Small intestine (tissue), 16 donors: ENCODE measurements at places on chromosomes 6 and 20.

GRCh38 chr6:156919814-156920369 lies 142.7 kb downstream of the ARID1B start:
- no peak overlapping the region for H3K4me3 ChIP-seq
- no peaks in the 10 kb centered on the region for H3K27me3 ChIP-seq
- H3K27ac ChIP-seq, result no peak overlapping the region
- no peak for DNase-seq
- peaks cover 8% of the 10 kb centered on the region for H3K4me1 ChIP-seq

- DNase-seq, result no peak
- H3K4me3 ChIP-seq, result no peak overlapping the region
These were observed 39.2 kb downstream of the ANKS1A start for GRCh38 chr6:34928220-34928619.

DNA sequence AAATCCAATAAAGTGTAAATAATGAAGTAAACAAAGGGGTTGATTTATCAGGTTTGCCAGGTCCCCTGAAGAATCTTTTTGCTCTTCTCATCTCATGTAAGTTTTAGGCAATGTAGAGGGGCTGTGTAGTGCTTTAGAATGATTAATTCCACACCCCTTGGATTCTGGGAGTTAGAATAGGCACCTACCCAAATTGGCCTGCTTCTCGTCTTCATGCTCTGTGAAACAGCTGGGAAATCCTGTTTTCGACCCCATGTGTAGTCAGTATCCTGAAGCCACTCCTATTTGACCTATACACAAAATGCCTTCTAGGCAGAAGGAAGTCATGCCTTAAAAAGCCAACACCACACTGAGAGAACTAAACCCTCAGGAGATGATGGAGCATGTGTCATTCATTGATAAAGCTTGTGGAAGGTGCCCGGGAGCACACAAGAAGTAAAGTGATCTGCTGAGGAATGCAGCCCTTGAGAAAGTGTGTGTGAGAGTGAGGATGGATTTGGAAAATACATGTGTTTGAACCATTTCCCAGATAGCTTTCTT lies 170.9 kb downstream of the KLHL32 start:
- H3K27me3 ChIP-seq, result no peaks in the 10 kb centered on the region
- no peaks in the 10 kb centered on the region for H3K4me1 ChIP-seq
- H3K4me3 ChIP-seq, result no peak overlapping the region
- DNase-seq, result no peak
- no peaks in the 10 kb centered on the region for H3K36me3 ChIP-seq

DNA sequence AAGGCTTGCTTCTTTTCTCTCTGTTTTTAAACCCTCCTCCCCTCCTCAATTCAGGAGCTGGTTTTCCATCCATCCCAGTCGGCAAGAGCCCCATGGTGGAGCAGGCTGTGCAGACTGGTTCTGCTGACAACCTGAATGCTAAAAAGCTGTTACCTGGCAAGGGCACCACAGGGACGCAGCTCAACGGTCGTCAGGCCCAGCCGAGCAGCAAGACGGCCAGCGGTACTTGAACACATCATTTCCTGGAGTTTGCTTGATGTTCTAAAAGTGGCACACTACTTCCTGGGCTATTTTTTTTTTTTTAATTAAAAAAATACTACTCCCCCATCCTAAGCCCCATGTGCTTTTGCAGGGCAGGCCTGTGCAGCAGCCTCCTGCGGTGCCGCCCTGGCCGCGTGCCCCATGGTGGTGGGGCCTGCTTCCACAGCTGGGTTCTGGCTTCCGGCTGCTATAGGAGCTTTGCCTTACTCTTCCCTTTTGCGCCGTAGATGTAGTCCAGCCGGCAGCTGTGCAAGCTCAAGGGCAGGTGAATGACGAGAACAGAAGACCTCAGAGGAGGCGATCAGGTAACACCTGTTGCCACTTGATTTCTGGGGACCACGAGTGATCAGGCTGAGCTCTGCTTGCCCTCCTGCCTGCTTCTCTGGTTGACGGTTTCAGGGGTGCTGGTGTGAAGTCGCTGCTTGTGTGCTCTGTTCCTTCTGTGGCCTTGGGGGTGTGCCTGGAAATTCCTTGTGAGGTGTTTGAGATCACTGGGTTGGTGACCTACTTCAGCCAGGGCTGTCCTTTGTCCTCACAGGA lies 7.7 kb downstream of the LSM14B start:
- H3K27me3 ChIP-seq, result no peaks in the 10 kb centered on the region
- no peak for DNase-seq
- no peak overlapping the region for H3K27ac ChIP-seq
- H3K4me1 ChIP-seq, result no peaks in the 10 kb centered on the region

GRCh38 chr6:130794010-130794697 lies 33.1 kb upstream of the SMLR1 start:
- H3K4me3 ChIP-seq, result no peak overlapping the region
- DNase-seq, result no peak
- no peaks in the 10 kb centered on the region for H3K4me1 ChIP-seq
- H3K27me3 ChIP-seq, result no peaks in the 10 kb centered on the region
- no peaks in the 10 kb centered on the region for H3K36me3 ChIP-seq
